ENCODE measurements at places on chromosomes 6 and 20. TPM values are rescaled to one million over a fixed set of nuclear protein-coding genes. Genes with fewer than 3 reads are reported as not detected.

FAXC gene
- total RNA-seq = not detected

MUC22 gene
- not detected for total RNA-seq

WFDC12 gene
- not detected for total RNA-seq

BLTP3A gene
- total RNA-seq = 19.6 TPM

GLP1R gene
- total RNA-seq = 0.56 TPM

OR2B6 gene
- not detected for total RNA-seq

HS3ST5 gene
- not detected for total RNA-seq

IL20RA gene
- not detected for total RNA-seq

PAX1 gene
- not detected for total RNA-seq

PCSK2 gene
- not detected for total RNA-seq

TRIM15 gene
- total RNA-seq = 0.29 TPM

SLC25A27 gene
- 1.5 TPM for total RNA-seq

SYTL3 gene
- total RNA-seq = 101 TPM

PPP1R3G gene
- 0.06 TPM for total RNA-seq

FAM184A gene
- total RNA-seq = 3.7 TPM

HUS1B gene
- total RNA-seq = 1.0 TPM

HCK gene
- not detected for total RNA-seq

LSM2 gene
- total RNA-seq = 145 TPM

WFDC2 gene
- total RNA-seq = 0.98 TPM

CLPSL2 gene
- total RNA-seq = not detected

MOG gene
- not detected for total RNA-seq

PTGIS gene
- 0.04 TPM for total RNA-seq

CDK19 gene
- total RNA-seq = 9.2 TPM

FOXC1 gene
- total RNA-seq = not detected

ZC2HC1B gene
- not detected for total RNA-seq

PHACTR3 gene
- not detected for total RNA-seq

SMLR1 gene
- total RNA-seq = not detected

NOX3 gene
- total RNA-seq = not detected
